AML-193 (cell line): ENCODE measurements at places on chromosomes 3 and 15.

DNA sequence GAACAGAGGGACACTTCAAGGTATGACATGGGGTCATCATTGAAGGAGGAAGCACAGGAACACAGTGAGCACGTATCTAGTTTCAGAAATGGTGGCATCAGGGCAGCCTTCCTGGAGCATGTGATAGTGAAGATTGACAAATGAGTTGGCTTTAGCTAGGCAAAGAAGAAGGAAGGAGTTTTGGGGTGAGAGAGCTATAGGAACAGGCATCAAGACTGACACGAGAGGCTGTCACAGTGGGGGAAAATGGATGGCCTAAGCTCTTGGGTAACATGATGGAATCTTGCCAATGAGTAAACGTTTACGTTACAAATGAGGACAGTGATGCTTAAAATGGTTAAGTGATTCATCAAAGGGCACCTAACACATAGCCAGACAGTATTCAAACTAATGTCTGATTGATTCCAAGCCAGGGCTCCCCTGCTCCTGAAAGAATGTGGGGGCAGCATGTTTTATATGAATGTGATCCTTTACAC, 23.1 kb upstream of the GPR171 start:
- no peak for DNase-seq

GRCh38 chr3:88434001-88434400, 284.2 kb downstream of the C3orf38 start:
- no peak for DNase-seq

DNA sequence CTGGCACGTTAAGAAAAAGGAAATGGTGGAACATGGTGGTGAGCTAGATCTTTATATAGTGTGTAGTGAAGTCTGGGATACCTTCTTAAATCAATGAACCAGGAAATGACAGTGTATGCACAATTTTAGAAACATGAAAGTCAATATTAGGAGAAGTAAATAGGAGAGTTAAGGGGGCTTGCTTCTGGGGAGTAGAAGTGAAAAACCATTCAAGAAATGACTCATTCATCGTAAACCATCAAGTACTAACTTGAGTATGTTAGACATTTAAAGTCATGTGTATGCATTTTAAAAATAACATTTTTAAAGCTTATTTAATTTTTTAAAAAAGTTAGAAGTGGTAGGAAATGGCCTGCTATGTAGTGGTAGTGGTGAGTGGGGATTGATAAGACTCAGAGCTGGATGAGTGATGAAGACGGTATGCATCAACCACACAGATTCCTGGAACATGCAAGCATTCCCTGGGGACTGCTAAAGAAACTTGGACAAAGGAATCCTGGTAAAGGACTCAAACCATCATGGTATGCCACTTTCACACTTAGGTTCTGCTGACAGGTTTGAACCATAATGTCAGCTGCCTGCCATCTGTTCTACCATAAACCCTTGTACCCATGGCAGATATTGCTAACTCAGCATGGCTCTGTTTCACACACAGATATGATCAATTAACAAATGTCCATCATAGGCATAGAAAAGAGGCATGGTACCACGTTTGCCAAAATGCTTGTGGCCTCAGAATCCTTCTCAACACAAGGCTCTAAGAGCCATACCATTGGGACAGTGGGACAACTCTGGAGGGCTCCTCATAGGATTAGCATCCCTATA, 28.9 kb upstream of the MITF start:
- no peak for DNase-seq

- DNase-seq, result no peak
Measured at GRCh38 chr3:46539443-46540005, 26.6 kb downstream of the LRRC2 start.

- DNase-seq, result no peak
Measured at GRCh38 chr3:161358488-161358887, 12.8 kb downstream of the SPTSSB start.
